MG63 (cell line): ENCODE measurements at places on chromosomes 6 and 20.

GRCh38 chr20:62301111-62301668 lies 1.6 kb upstream of the ADRM1 start:
- no peak for DNase-seq

- no peak for DNase-seq
These were observed 316.3 kb upstream of the CNR1 start for GRCh38 chr6:88482465-88482864.

DNA sequence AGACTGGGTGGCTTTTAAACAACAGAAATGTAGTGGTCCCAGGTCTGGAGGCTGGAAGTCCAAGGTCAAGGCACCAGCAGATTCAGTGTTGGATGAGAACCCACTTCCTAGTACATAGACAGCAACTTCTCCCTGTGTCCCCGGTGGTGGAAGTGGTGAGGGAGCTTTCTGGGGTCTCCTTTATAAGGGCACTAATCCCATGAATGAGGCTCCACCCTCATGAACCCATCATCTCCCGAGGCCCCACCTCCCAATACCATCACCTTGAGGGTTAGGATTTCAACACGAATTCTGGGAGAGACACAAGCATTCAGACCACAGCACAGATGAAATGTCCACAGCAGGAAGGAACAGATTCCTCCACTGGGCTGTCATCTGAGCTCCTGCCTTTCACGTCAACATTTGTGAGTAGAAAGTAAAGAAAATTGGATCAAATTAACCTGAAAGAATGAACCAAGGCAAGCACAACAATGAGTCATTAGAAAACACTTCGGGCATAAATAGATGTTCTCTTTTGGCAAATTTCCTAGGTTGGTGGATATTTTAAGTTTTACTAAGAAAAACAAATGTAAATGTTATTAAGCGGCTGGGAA lies 130.7 kb downstream of the RNASET2 start:
- DNase-seq: peak; percentile 28

- no peak for DNase-seq
These were observed 53.9 kb upstream of the SOX4 start for GRCh38 chr6:21539621-21540100.

GRCh38 chr20:3222635-3223600 lies 13.6 kb downstream of the ITPA start:
- no peak for DNase-seq

DNA sequence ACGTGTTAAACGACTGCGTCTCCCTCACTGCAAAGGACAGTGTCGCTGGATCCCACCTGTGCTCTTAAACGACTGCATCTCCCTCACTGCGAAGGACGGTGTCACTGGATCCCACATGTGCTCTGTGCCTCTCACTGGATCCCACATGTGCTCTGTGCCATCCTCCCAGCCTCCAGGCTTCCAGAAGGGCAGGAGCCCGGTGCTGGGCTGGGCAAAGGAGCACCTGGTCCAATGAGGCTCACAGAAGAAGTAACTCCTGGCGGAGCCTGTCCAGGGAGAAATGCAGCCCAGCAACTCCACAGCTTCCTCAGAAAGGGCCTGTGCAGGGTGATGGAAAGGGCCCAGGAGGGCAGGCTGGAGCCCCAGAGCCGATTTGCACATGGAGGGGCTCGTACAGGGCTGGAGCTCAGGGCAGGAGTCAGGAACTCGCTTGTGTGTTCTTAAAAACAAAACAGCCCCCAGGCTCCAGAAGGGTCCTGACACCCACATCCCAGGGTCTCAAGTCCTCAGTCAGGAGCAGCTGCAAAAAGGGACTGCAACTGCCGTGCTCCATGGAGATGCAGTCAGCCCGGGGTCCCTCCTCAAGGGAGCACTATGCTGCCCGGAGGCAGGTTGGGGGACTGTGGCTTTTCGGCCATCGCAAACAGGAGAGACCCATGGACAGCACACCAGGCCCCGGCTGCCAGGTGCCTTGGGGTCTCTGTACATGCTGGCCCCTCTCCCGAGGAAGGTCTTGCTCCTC lies 52.7 kb downstream of the DLL1 start:
- no peak for DNase-seq

GRCh38 chr20:24598346-24598745 lies 128.9 kb downstream of the SYNDIG1 start:
- no peak for DNase-seq

DNA sequence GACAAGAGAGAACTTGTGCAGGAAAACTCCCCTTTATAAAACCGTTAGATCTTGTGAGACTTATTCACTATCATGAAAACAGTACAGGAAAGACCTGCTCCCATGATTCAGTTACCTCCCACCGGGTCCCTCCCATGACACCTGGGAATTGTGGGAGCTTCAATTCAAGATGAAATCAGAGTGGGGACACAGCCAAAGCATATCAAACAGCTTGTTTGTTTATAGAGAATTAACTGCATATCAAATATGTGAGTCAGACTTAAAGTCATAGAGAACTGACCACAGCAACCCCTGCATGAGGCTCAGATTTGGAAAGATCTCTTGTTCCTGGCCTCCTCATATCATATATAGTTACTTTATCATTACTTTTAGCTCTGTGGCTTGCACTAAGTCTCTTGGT lies 29.1 kb upstream of the HDAC2 start:
- peak; percentile 74 for DNase-seq

DNA sequence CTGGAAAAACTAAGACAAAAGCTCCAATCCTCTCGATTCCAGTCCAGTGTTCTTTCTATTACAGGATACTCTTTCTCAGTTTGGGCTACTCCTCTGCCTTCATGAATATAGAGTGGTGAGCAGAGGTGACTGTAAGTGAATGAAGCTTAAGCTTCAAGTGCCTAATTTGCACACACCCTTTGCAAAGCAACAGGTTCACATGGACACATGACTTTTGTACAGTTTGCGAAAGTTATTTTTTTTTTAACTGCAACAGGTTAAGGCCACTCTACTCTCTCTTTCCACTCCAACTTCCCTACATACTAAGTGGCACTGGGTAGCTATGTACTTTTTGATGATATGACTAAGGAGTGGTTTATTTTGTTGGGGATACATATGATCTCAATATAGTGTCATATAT lies 19.4 kb upstream of the HEY2 start:
- no peak for DNase-seq

- no peak for DNase-seq
These were observed 862.6 kb upstream of the MAN1A1 start for GRCh38 chr6:120211955-120212792.

GRCh38 chr20:17611540-17612286 lies 41.8 kb downstream of the DSTN start:
- no peak for DNase-seq

DNA sequence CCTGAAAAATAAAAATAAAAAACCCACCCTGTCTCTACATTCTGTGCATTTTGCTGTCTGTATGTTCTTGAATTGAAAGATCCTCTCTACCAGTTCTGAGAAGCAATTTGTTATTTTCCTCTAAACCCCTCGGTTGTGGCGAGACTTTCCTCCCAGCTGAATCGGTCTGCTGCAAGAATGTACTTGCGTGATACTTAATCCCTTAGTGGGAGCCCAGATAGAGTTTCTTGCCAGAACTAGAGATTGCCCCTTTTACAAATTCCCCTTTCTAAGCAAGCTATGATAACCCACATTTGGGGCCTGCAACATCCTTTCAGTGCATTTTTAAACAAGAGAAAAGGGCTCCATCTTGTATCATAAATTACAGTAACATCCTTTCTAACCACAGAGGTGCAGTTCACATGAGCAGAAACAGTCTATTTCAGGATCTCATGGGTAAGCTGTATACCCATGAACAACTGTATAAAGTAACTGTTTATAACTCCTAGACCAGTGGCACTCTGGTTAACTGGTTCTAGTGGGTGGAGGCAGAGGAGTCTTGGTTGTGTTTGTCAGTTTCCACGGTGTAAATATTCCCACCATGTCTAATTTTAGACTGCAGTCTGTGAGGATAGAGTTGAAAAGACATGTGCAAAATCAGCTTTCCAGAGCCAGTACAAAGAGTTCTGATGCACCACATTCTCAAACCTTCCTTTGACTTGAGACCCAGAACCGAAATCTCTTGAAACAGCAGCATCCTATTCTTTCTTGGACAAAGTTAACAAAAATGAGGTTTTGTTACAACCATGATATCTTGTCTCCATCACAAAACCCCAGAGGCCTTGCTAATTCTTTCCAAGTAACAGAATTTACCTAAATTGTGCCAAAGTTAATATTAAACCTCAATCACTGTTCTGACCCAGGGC lies 113.1 kb upstream of the ZNF217 start:
- peak; percentile 41 for DNase-seq

DNA sequence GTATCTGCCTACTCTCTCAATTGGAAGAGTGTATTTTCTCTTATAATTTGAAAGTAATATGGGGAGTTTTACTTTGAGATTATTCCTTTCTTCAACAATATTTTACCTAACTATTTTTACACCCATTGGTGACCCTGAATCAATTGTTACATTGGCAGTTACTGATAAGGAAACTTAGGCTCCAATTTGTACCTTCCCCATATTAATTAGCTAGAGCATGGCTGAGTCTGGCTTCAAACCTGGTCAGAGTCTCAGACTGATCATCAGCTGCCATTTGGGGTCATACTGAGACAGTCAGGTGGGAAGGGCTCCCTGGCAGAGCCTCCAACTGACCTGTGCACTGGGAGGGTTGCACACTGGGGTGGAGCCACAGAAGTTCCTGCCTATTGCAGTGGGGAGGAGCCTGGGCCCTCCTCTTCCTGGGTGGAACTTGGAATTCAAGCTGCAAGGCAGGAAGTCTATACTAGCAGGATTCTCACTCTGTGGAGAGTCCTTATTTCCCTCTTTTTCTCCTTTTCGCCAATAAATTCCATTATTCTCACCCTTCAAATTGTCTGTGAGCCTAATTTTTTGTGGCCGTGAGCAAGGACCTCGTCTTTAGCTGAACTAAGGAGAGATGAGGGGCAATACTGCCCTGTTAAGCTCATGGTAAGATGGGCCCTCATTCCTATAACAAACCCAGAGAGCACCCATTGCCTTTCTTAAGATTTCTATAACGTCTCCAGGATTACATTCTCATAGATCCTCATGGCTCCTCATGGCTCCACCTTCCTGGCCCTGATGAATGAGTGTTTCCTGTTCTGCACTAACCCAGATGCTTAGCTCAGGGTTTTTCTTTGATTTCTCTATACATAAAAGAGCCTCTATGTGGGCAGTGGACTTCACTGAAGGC lies 285.1 kb downstream of the ADGB start:
- no peak for DNase-seq

DNA sequence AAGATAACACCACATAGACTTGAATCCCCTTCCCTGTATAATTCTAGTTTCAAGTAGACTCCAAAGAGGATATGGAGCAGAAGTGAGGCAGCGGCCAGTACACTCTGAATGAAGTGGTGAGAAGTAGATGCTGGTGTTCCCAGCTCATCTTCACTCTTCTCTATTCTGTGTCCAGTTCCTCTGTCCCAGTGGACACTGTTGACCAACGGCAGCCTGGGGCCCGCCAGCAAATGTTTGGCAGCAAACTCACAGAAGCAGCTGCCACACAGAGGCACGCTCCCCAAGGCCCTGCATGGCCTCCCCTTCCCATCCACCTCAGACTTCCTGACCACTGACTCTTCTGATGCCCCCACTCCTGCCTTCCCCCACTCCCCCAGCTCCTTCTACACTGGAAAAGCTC lies 358.9 kb upstream of the ID4 start:
- no peak for DNase-seq

DNA sequence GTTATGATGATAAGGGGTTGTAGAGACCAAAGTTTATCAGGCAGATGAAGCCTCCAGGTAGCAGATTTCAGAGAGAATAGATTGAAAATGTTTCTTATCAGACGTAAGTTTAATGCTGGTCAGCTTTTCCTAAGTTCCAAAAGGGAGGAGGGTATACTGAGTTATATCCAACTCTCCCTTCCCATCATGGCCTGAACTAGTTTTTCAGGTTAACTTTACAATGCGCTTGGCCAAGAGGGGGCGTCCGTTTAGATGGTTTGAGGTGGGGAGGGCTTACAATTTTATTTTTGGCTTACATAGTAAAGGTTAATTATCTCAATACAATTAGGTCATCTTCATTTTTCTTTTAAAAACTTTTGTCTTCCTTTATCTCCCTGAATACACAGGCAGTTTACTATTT lies 19.4 kb upstream of the IL22RA2 start:
- DNase-seq: no peak

- no peak for DNase-seq
These were observed 14.0 kb downstream of the TPD52L2 start for GRCh38 chr20:63878899-63879663.

DNA sequence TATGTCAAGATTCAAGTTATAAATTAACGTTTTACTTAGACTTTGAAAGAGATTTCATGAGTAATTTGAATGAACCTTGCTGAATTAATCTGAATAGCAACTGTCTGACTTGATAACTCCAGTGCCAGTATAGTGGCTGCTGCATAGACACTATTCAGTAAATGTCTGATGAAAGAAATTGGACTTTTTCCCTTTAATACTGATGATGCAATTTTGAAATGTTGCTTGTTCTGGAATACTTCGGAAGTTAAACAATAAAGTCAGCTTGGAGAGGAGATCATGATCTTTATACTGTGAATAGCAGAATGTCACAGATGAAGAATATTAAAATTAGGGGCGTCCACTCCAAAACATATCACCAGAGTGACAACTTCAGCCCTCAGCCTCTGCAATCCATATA lies 3.6 kb upstream of the PGBD1 start:
- DNase-seq: no peak

DNA sequence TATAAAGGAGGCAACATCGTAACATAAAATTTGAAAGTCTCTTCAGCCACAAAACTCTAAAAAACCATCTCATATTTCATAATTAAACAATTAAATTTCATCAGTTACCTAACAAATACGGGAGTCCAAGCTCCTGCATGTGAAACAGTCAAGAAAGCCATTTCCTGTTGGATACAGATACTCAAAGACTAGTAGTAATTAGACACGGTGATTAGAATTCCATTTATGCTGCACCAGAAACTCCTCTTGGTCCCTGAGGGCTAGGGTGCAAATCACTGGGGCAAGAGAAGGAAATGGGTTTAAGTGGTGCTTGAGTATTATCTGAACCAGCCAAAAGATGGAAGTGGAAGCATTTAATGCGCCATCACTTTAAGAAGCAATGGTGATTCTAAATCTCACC lies 27.4 kb downstream of the TRAM2 start:
- no peak for DNase-seq

GRCh38 chr6:93350774-93351173 lies 68.6 kb downstream of the EPHA7 start:
- DNase-seq: no peak

DNA sequence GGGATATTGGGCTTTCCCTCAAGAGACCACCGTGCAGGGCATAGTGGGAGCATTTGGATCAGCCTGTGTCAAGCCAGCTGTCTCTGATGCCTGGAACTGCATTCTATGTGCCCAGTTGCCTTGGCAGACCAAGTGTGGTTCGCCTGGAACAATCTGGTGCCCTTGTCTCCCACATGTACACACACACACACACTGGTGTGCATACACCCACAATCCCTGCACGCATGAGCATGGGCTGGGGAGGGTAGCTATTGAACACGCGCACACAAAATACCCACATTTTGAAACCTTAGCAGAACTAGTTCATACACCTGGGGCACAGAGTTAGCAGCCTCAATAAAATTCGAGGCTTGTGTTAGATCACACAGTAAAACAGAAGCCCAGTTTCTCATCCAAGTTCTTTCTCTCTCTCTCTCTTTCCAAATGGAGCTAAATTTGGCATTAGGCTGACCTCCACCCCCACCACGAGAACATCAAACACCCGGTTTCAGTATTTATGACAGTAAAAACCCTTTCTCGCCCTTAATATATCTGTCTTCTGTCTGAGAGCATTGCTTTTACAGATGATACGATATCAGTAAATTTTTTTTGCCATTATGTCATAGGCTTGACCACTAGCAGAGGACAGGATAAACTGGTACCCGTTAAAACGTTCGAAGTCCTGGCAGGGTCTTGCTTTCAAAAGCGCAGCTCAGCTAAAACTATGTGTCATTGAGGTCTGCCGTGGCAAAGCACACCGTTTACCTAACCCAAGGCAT lies 18.2 kb upstream of the NFATC2 start:
- no peak for DNase-seq
